Urothelium cell line (cell line): ENCODE measurements at places on chromosomes 3 and 15.

- peak; percentile 42 for DNase-seq
Measured at GRCh38 chr3:123749711-123750110, 134.4 kb downstream of the MYLK start.

DNA sequence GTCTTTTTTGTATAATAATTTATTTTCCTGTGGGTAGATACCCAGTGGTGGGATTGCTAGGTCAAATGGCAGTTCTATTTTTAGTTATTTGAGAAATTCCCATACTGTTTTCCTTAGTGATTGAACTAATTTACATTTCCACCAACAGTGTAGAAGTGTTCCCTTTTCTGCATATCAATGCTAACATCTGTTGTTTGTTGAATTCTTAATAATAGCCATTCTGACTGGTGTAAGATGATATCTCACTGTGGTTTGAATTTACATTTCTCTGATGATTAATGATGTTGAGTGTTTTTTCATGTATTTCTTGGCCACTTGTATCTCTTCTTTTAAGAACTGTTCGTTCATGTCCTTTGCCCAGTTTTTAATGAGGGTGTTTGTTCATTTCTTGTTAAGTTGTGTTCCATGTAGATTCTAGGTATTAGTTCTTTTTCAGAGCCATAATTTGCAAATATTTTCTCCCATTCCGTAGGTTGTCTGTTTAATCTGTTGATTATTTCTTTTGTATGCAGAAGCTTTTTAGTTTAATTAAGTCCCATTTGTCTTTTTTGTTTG, 713.3 kb upstream of the EPHA6 start:
- no peak for DNase-seq

DNA sequence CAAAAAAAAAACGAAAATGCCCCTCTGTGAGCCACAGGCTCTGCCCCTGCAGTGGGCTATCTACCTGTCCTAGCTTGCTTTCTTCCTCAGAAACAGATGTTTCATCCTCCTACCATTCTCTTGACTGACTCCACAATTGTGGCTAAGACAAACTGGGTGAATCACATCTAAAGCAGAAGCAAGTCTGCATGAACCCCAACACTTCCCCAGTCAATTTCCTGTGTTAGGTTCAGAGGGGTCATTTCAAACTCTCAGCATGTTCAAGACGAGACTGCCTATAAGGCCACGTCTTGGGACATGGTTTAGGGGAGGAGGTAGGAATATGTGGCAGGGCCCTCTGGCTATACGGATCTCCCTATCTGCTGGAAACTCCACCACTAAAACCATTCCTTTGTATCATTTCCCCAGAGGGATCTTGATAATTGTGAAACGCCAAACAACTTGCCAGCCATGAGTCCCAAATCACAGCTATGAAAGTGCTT, 28.6 kb upstream of the ANKDD1A start:
- no peak for DNase-seq

DNA sequence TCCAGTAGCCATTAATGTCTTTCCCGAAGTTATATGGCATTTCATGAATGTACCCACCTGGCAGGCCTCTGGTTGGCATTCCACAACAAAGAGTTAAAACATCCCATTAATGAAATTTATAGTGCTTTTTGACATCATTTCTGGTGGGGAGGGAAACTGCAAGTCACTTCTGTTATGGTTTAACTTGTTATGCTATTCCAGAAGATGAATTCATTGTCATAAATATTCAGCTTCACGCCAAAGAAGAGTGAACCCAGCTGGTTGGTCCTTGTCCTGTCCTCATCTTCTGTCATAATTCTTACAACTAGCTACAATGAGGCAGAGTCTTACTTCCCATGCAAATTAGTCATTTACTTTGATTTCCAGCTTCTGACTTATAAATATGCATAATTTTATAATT, 471.5 kb downstream of the FGF12 start:
- no peak for DNase-seq

DNA sequence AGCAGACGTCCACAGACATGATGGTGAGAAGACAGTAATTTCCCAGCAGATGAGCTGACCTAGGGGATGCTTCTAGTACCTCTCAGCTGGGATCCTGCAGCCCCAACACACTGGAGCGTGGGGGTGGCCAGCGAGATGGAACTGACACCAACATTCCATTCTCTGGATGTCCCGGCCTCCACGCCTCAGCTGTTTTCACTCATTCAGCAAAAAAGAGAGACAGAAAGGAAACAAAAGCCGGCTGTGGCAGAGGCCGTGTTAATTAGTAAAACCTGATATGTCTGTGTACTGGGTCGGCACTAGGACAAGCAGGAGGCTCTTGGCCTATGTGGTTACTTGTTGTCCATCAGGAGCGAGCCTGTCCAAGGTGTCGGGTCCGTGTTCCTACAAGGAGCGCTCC, 82.6 kb upstream of the MYZAP start:
- no peak for DNase-seq

DNA sequence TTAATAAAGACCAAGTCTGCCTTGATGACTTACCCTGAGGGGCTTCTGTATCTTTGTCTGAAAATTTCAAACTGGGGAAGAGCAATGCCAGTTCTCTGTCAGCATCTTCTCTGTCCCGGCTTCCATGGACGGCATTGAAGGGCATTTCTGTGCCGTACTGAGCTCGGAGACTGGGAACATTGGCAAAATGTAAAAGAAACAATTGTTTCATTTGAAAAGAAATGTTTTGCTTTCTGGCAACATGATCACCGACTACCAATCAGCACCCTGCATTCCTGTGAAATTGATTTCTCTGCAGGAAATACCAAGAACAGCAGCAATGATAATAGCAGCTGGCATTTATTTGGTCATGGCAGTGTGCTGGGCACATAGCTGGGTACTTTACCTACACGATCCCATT, 26.2 kb downstream of the NME9 start:
- DNase-seq = no peak

DNA sequence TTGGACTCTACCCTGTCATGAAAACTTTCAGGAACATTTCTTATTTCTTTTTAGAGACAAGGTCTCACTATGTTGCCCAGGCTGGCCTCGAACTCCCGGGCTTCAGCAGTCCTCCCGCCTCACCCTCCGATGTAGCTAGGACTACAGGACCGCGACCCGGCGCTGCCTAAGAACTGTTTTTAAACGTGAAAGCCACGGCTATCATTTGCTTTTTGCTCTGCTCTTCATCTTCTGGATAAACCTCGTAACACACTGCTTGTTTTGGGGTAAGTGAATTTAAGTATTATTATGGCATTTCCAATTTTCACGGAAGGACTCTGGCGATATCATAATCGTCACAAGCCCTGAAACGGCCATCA, 14.3 kb upstream of the CCNL1 start:
- DNase-seq = no peak
